ENCODE measurements at places on chromosomes 4 and X.
A peak's percentile ranks its signal among the peaks of the same experiment; 100 is the strongest.

DNA sequence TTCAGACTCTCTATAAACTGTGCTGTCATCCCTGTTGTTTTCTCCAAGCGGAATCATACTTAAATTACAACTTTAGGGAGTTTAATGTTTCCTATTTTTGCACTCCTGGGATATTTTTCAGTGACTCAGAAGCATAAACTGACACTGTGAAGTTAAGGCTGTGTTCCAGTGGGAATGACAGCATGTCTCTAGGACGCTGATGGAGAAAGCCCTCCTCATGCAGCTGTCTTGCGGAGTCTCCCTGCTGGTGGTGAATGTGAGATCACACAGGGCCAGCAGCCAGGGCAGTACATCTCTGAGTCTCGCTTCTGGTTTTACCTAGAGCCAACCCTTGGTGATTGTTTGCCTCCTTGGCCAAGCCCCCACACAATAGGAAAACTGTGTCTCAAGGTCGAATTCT is 53.3 kb downstream of the NFKB1 start:
- peak; percentile 31 for DNase-seq

GRCh38 chr4:158726633-158727032 is 3.4 kb upstream of the PPID start:
- no peak for DNase-seq

DNA sequence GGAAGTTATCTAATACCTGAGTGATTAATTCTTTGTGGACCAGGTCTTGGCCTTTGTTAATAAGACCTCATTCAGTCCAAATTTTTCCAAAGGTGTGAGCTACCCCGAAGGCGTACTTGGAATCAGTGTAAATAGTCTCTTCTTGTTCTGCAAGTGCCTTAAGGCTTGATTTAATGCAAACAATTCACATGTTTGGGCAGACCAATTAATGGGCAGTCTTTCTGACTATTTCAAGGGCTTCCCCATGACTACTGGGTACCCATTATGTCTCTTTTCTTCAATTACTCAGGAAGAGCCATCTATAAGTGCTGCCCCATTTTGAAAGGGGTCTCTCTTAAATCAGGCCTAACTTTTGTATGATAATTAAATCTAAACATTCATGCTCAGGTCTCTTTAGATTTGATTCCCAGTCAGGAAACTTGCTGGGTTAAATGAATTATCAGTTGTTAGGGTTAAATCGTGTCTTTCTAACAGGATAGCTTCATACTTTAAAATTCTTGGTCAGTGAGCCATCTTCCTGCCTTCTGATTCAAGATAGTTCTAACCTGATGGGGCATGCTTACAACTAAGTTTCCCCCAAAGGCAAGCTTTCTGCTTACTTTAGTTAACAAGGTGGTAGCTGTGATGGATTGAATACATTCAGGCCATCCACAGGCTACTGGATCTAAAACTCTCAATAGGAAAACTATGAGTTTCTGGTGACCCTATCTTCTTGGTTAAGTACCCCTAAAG is 179.6 kb downstream of the CCNG2 start:
- no peak for DNase-seq

- DNase-seq: no peak
Observed at GRCh38 chrX:68917799-68918198, 89.0 kb downstream of the EFNB1 start.

DNA sequence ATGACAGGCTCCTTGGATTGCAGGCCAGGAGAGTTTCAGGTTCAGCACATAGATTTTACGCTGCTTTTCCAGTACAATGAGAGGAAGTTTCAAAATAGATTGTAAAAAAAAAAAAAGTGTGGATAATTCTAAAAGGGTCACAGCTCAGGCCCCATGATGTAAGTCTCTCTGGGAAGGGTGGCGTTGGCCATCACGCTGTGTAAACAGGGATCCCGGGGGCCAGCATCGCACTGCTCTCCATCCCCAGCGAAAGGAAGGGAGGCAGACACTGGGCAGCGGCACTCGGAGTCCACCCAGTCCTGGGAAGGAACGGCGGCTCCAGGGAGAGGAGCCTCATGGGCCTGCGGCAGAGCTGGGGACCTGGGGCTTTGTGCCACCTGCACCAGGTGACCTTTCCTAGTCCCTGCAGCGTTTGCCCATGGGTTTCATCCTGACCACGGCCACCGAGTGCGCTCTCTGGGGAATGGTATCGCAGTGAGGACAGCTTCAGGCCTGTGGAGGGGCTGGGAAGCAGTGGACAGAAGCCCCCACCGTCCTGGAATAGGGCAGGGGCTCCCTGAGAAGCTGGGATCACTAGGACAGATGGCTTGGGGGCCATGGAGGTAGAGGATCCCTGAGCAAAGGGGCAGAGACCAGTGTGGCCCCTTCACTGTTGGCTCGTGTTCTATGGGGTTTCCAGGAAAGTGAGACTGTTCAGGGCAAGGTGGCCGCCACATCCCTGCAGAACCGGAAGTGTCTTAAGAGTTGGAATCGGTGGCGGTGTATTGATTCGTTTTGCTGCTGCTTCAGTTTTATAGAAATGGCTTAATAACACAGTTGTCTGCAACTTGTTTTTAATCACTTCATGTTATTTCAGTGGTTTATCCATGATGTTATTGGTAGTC is 38.9 kb downstream of the RGS12 start:
- no peak for DNase-seq

DNA sequence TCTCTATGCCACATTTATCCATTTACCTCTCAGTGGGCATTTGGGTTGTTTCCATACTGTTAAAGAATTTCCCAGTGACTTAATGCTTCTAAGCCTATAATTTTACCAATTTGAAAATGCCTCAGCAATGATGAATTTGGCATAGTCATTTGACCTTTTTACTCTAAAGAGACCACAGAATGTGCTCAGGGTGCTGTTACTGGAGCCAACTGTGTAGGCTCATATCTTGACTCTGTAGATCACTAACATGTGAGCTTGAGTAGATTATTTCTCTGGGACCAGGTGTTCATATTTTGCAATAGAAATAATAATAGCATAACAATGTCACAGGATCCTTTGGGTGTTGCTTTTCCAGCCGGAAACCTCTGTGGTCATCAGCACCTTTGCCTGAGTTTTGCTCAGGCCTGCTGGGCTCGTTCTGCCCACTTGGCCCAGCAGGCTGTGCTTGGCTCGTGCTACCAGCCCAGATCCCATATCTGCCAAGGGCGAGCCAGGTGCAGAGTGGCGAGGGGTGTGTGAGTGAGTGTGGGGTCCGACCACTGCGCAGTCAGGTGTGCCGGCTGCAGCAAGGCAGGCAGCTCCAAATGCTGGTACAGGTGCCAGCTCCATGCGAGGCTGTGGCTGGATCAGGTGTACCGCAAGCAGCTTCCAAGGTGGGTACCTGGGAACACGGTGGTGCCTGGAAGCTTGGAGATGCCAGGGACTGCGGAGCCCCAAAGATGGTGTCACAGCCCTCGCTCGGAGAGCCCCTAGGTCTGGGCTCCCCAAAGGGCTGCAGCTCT is 70.6 kb upstream of the ANK2 start:
- no peak for DNase-seq

- no peak for DNase-seq
Observed at GRCh38 chr4:52866734-52867133, 4.6 kb downstream of the RASL11B start.

GRCh38 chr4:76301068-76301774 is 5.3 kb upstream of the STBD1 start:
- no peak for DNase-seq

- DNase-seq: no peak
Observed at GRCh38 chrX:70280573-70280972, 1.4 kb upstream of the RAB41 start.

- no peak for DNase-seq
Observed at GRCh38 chr4:40844261-40844660, 94.5 kb downstream of the NSUN7 start.

GRCh38 chrX:153771415-153772315 is 7.6 kb downstream of the PLXNB3 start:
- DNase-seq: no peak

- DNase-seq: no peak
Observed at GRCh38 chr4:10201381-10202223, 85.0 kb upstream of the WDR1 start.

DNA sequence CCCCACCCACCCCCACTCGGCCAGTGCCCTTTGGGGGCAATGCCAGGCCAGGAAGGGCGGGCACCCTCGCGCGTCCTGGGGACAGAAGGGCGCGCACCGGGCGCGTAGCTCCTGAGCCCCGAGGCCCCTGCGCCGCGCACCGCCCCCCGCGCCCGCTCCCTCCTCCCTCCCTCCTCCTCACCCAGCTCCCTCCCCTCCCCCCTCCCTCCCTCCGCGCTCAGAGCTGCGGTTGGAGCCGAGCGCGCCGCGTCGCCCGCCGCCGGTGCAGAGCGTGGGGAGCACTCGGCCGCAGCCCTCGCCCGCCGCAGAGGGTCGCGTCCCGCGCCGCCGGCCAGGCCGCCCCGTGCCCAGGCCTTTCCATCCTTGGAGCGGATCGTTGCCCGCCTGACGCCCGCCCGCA is at the start of gene ATP2B3:
Gene ATP2B3 (plus strand): TSS at position 220 of the 400 bp plus-strand sequence. CDS start 18,606 bp downstream, outside the sequence.
- no peak for DNase-seq

- DNase-seq: no peak
Observed at GRCh38 chr4:184228056-184228705, 10.5 kb upstream of the ENPP6 start.

DNA sequence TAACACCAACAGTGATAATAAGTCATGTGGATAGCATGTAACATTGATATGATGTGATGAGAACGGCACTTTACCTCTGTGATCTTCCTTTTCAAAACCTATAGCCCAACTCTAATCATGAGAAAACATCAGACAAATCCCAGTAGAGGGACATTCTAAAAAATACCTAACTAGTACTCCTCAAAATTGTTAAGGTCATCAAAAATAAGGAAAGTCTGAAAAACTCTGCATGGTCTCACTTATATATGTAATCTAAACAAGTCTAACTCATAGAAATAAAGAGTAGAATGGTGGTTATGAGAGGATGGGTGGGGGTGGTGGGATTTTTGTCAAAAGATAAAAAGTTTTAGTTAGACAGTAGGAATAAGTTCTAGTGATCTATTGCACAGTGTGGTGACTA is 243.9 kb upstream of the GRIA3 start:
- no peak for DNase-seq

DNA sequence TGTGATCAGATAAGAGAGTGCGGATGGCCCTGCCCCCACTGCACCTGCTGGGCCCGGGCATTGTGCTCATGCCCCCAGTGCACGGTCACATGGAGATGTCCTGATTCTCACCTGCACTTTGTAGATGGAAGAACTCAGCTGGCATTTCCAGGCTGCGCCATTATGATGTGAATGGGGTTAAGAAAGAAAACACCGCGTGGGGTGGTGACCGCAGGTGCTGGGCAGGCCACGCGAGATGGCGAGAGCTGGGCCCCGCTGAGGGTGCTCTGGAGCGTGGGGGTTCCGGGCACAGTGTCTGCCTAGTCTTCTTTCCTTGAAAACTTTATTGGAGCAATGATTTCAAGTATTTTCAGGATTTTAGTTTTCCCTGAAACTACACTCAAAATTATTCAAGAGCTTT is 17.8 kb upstream of the HGFAC start:
- DNase-seq: no peak

DNA sequence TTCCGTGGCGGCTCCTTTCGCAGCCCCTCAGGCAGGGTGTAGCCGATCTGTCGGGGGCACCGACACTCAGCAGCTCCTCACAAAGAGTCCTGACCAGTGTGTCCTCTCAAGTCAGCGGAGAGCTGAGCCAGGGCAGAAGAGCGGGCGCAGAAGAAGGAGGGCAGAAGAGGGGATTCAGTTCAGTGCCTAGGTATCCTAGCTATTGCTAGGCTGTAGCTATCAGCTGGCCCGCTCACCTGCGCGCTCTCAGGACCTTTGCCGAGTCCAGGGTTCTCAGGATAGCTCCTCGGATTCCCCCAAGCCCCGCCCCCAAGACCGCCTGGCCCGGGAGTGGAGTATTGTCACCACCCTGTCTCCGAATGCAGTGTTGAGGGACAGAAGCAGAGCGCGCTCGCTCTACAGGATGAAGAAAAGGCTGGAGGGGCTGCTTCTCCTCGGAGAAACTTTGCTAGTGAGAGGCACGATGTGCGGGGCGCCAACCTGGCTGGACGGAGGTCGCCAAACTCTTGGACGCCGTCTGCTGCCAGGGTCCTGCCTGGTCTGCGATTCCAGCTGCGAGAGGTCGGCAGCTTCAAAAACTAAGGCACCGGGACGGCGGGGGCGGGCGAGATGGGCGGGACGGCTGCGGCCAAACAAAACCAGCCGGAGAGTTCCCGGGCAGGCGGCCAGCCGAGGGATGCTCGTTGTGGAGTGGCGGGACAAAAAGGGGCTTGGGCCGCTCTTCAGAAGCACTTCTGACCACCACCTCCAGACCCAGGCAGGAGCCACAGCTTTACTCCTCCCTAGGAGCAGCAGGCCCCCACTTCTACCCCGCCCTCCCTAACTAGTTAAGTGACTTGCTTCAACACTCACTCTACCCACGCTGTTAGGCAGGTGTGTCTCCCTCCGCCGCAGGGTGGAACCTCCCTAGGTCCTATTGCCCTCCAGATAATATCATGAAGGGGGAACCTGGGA is at the start of gene XKRX:
Gene XKRX (minus strand): TSS at position 258 of the 954 bp plus-strand sequence. CDS start 613 bp downstream, outside the sequence.
- DNase-seq: no peak

GRCh38 chr4:2745981-2746806 is 9.9 kb downstream of the TNIP2 start:
- DNase-seq: no peak

DNA sequence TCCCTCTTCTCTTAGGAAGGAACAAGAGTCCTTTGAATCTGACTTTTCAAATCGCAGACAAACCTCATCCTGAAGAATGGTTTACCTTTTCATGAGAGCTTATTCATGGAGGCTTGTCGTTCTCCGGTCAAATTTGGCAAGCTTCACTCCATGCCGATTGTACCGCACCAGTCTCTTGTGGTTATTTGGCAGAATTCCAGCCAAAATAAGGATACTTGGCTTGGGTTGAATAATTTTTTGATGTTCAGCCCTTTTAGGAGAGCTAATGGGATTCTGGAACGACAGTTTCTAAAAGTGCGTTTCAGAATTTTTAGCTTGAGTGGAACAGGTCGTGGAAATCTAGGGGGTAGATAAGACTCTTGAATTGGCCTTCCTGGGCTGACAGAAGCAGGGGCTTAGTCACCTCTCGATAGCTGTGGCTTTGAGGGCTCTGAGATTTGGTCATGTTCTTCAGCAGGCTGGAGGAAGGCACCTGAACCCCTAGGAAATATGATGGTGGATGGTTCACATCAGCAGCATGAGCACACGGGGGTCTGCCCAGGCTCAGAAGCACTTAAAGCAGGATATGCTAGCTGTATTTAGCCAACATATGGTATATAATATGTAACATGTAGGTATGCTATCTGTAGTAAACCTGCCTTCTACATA is 1.5 kb downstream of the KLHL2 start:
- DNase-seq: peak; percentile 63

GRCh38 chr4:84821064-84821463 is 145.4 kb downstream of the WDFY3 start:
- no peak for DNase-seq

- no peak for DNase-seq
Observed at GRCh38 chr4:179095585-179096221, 1653.5 kb upstream of the AGA start.

- DNase-seq: no peak
Observed at GRCh38 chr4:169800541-169800940, 42.8 kb upstream of the HPF1 start.
